GM12892 (cell line): ENCODE measurements at places on chromosomes 6 and 20.

- DNase-seq = no peak
Observed at GRCh38 chr6:147447835-147448611, 60.5 kb upstream of the SAMD5 start.

- DNase-seq = no peak
Observed at GRCh38 chr6:160036331-160036695, 67.4 kb downstream of the IGF2R start.

DNA sequence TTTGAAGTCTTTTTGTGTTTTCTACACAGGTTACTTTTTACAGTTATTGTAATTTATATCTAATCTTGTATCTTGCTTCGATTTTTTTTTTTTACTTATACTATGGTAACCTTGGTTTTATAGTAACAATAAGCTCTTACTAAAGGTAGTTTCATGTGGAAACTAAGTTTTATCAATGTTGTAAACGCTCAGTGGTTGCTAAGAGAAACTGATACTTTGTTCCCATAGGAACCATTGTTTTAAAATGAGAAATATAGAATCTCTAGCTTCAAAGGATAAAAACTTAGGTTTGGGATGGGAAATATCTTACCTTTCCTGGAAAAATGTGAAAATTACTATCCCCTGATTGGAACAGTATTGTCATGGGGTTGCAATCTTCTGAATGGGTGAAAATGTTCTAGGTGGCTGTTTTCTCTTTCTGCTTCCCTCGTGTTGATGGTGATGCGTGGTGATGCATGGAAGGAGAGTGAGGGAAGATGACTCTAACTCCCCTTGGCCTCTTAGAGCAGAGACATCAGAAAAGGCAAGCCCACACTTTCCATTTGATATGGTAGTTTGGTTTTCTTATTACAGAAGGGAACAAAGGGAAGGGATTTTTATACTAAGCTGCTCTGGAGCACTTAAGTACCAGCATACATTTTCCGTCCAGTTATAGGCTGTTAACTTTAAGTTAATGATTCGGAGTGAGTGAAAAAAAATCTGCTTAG, 23.5 kb upstream of the BACH2 start:
- no peak for DNase-seq

GRCh38 chr6:158571826-158572652, 12.1 kb downstream of the TMEM181 start:
- DNase-seq = no peak

- DNase-seq = no peak
Observed at GRCh38 chr20:23145281-23145700, 59.2 kb upstream of the CD93 start.

GRCh38 chr6:37877373-37878149, 58.0 kb downstream of the ZFAND3 start:
- no peak for DNase-seq
